ENCODE measurements at places on chromosomes 5 and 9. TPM values are rescaled to one million over a fixed set of nuclear protein-coding genes. Genes with fewer than 3 reads are reported as not detected.

- no peak for DNase-seq
Observed at GRCh38 chr5:33691856-33692255, 199.9 kb downstream of the ADAMTS12 start.

DNA sequence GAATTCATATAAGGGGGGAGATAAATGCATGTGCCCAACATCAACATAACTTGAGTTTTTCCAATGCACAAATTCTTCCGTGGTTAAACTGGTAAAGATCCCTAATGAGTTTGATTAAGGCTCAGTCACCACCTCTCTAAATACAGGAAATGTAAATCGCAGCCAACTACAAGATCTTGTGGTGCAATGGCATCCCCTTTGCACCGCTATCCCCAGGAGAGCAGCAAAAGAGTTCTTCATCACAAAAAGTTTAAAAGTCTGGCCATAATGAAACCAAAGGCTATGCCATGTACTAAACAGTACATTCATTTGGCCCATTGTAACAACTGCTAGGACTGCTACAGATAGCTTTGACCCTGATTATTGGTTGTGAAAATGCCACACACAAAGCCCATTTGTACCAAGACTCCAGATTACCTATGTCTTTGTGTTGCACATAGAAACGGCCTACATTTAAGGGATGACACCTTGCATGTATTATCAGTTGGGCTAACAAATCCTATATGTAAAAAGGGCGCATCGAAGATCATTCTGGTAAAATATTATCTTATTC, 44.5 kb downstream of the ZNF608 start:
- no peak for DNase-seq

DNA sequence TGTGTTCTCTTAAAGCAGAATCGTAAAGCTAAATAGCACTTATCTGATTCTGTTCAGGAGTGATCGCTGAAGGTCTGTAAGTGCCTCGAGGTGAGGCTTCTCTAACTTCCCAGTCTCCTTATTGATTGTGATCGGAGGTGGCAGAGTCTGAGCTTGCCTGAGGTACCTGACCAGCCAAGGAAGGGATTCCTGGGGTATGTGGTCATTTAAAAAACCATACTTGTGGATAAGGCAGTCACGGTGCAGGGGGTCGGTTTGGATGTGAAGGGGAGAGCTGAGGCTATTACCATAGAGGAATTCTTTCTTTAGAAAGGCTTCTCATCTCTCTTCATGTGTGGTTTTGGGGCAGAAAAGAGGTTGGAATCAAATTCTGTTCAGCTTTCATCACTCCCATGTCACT, 193.7 kb downstream of the TLE4 start:
- no peak for DNase-seq

GRCh38 chr5:25255128-25255527, 610.4 kb upstream of the CDH10 start:
- no peak for DNase-seq

DNA sequence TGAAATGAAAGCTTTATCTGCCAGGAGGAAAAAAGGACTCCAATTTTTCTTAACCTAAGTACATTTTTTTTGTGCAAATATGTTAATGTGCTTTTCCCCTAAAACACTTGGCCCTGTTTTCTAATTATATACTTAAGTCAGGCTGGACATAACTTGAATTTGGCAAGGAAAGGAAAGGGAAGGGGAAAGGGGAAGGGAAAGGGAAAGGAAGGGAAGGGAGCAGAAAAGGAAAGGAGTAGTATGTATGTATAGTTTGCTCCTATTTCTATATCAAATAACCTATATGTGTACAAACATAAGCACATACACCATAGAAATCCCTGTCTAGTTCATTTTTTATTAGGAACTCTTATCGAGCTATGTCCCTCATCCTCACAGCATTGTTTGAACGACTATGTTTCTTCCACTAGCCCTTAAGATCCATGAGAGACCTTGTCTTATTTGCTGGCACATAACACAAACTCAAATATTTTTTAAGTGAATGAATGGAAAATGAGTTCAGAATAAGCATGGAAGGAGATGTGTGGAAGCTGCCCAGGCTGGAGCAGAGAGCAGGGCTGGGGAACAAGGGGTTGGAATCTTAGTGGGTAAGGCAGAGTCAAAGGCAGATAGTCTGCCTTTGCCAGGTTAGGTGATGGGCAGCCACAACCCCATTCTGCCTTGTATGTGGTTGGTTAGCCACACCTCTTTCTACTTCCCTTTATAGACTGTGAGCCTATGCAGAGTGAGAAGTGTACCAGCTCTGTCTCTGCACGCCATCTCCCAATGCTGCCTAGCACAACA, 70.0 kb downstream of the KLHL3 start:
- DNase-seq = peak; percentile 52

- no peak for DNase-seq
Observed at GRCh38 chr5:66407765-66408164, 188.4 kb upstream of the MAST4 start.

DNA sequence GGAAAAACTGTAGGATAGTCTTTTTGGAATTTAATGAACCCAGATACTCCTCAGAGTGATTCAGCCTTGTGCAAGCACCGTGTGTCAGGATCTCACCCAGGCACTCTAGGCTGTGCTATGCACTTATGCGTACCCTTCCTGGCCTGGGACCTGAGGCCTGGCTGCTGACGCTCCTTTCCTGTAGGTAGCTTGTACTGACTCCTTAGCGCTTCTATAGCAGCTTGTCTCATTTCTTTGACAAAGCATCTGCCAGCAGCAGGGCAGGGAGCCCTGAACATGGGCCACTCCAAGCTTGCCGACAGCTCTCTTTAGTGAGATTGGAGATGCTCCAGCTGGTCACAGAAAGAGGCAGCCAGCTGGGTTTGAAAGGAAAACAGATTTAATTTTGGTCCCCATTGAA, 147.3 kb downstream of the SGCD start:
- DNase-seq = no peak

DNA sequence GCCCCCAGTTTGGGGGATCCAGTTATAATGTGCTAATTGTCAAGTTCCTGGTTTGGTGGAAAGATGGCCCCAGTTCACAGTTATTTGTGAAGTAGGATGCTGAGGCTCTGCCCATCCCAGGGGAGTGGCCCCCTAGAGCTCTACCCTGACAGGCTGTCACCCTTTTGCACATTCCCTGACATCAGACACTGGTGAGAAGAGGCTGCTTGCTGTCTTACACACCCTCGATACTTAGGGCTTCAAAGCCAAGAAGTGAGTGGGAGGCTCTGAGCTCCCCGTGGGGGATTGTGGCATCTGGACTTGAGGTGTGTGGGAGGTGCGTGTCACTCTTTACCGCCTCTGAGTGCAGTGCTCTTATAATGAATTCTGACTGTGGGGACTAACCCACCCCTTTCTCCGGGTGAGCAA, 168.5 kb downstream of the DOCK2 start:
- peak; percentile 4 for DNase-seq

The C9orf40 gene
- total RNA-seq = 22.0 TPM

- DNase-seq = no peak
Observed at GRCh38 chr9:36855448-36856315, 178.4 kb downstream of the PAX5 start.

DNA sequence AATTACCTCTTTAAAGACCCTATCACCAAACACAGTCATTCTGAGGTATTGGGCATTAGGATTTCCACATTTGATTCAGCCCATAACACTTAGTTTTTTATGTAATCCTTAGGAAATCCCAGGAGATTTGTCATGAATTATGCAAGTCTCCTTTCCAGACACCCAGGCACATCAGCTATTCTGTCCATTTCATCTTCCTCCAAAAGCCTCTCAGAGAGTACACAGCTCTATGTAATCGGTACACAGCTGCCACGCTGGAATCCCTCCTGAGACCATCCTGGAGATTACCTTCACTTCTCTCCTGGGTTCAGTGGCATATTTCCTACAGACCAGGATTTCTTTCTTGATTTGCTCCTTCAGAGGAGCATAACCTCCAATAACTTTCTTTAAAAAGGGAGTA, 2309.8 kb upstream of the WWC1 start:
- no peak for DNase-seq

DNA sequence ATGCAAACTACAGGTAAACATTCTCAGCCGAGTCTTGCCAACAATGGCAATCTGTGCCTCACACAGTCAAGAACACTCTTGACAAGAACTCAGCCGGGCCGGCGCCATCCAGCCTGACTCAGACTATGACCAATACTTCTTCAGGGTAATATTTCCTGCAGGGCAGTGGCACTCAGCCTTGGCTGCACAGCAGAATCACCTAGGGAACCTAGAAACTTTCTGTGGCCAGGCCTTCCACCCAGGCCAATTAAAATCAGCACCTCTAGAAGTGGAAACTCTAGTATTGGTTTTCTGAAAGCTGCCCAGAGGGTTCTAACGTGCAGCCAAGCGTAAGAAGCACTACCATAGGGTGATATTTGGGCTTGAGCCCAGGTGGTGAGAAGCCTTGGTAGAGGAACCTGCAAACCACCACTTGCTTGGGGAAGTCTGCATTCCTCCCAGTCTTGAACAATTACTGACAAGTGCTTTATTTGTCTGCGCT, 120.6 kb downstream of the TTLL11 start:
- DNase-seq = no peak

- DNase-seq = no peak
Observed at GRCh38 chr5:148458036-148458888, 74.5 kb downstream of the FBXO38 start.

GRCh38 chr5:172410160-172410559, 44.2 kb downstream of the SH3PXD2B start:
- DNase-seq = no peak

The C5orf52 gene
- not detected for total RNA-seq

The PLAC8L1 gene
- 0.53 TPM for total RNA-seq

The WNT8A gene
- total RNA-seq = not detected

GRCh38 chr5:175821790-175822211, 49.6 kb upstream of the CPLX2 start:
- DNase-seq = no peak

The PKD2L2 gene
- total RNA-seq = not detected

The CCDC183 gene
- total RNA-seq = not detected

GRCh38 chr5:74122175-74122574, 496.2 kb downstream of the ARHGEF28 start:
- no peak for DNase-seq

GRCh38 chr5:39201160-39201780, 18.1 kb downstream of the FYB1 start:
- no peak for DNase-seq

DNA sequence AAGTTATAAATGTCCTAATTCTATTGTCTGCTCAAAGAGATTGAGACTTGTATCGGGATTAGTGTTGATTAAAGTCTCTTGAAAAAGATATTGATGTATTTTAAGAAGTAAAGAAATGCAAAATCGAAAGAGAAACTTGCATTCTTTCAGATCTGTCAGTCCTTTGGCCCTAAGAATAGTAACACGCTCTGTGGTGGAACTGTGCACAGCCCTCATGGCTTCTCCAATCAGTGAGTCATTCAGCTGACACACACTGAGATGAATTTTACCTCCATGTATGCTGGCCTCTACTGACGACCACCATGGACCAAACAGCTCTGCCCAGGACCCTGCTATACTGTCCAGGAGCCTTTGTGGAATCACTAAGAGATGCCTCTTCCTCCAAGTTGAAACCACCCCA, 232.4 kb downstream of the ESM1 start:
- no peak for DNase-seq

The RNF180 gene
- not detected for total RNA-seq

- DNase-seq = no peak
Observed at GRCh38 chr5:166123717-166124116, 2167.7 kb upstream of the WWC1 start.

DNA sequence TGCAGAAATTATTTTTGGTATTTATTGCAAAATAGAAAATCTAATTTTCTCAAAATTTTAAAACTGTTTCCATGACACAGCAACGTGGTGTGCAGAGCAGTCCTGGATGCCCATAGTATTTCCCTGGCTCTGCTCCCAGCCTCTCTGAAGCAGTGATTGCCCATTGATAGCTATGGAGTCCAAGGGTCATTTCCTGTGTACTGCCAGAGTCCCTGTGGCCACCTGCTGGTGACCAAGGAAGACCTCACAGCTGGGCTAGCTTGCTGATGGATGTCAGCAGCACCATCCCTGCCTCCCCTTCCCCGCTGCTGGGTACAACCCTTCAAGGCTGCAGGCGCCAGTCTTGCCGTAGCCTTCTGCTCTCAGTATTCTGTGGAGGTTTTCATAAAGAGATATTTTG, 184.1 kb downstream of the DIRAS2 start:
- DNase-seq = no peak

The FOXI1 gene
- total RNA-seq = not detected

- DNase-seq = no peak
Observed at GRCh38 chr5:10454591-10455276, 13.1 kb downstream of the ROPN1L start.

- DNase-seq = no peak
Observed at GRCh38 chr9:8536845-8537244, 737.3 kb upstream of the DMAC1 start.

The CLK4 gene
- 29.2 TPM for total RNA-seq

The UBE2QL1 gene
- total RNA-seq = not detected

- DNase-seq = no peak
Observed at GRCh38 chr5:368183-369084, 46.9 kb downstream of the AHRR start.

DNA sequence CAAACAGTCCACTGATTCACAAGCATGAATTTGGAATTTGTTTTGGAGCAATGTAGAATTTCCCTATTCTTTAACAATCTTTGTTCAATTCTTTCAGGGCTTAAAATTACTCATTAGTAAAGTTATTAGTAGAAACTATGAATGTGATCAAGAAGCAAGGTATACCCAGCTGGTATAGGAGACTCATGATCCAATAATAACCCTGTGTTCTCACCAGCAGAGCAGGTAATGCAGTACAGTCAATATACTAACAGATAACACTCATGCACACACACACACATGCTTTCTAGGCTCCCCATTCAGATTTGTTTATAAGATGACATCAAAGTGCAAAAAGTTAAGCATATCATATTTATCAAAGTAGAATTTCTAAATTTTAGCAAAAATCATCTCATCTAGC, 445.2 kb downstream of the ELAVL2 start:
- DNase-seq = no peak

DNA sequence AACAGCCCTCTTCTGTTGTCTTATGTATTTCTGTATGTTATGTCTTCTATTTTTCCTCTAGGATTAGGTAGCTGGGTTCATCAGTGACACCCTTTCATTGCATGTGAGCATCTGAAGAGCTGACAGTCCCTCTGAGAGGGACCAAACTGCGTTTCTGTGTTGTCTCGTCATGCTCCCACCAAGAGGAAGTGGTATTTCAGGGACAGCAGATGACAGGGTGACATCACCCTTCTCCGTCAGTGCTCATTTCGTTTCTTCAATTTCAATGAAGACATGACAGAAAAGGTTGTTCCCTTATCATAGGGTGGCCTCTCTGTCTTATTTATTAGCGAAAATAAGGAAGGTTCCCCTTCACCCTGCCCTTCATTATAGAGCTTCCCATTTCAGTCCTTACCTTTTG, 225.9 kb upstream of the NR4A3 start:
- no peak for DNase-seq

All from CD8-positive, alpha-beta memory T cell (primary cell).